ENCODE measurements at places on chromosomes 2 and 18.

GRCh38 chr2:1222056-1222455, 191.2 kb upstream of the TPO start:
- DNase-seq, result no peak

GRCh38 chr2:138084206-138084605, 119.9 kb downstream of the HNMT start:
- DNase-seq, result no peak

DNA sequence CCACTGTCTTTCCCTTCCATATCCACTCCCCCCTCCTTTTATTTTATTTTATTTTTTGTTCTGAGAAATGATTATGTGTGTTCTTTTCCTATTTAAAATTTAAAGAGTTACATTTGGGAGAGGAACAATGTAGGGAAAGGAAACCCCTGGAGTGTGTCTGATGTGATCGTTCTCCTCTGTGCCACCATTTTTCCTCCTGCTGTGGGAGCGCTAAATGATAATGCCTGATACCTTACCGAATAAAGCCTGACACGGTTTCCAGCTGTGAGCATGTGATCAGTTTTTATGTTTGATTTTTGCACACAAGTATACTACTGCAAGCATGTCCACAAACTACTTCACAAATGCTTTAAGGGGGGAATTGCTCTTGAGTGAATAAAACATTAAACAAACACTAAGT, 317.8 kb upstream of the FANCL start:
- no peak for DNase-seq

- DNase-seq, result no peak
Observed at GRCh38 chr18:47490882-47491281, 239.4 kb upstream of the SKOR2 start.

DNA sequence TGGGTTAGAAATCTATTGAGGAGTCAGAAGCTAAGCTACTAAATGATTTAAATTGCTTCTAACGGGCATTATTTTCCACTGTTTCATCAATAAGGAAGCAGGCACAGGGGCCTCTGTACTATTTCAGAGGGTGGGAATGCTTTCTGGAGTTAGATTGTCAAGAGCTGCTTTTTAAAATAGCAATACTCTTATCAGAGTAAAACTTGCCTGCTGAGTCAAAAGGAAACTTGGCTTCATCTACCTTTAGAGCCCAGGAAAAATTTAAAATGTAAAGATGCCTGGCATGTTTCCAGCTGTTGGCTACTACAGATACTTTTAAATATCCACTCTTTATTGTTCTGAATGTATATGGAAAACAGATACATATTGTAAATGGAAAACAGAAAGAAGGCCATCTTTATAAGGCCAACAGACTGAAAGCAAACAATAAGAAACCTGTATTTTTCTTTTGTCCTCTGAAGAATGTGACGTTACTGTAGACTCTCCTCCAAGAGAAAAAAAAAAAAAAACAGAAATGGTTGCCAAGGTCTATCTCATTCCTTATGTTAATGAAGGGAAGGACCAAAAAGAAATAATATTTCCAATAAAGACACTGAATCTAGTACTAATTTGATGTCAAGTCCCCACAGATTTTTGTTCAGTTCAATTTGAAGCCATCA, 79.1 kb downstream of the FIGN start:
- no peak for DNase-seq

GRCh38 chr2:119197529-119198239, 25.9 kb upstream of the STEAP3 start:
- DNase-seq, result no peak

DNA sequence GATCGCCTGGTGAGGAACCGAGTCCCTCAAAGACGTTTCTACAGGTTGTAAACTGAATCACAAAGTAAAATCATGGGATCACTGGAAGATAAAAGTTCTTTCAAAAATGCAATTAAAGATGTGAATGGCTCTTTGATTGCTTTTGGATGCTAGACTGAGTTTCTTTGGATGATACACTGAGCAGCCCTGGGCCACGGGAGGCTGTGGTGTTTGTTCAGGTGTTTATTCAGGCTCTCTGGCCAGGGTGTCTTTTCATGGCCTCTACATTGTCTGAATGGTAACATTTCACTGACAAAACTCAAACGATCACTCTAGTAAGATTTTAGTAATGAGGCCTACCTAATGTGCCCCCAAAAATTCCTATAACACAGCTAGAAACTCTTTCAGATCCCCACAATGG, 48.4 kb upstream of the SPATS2L start:
- DNase-seq, result no peak

DNA sequence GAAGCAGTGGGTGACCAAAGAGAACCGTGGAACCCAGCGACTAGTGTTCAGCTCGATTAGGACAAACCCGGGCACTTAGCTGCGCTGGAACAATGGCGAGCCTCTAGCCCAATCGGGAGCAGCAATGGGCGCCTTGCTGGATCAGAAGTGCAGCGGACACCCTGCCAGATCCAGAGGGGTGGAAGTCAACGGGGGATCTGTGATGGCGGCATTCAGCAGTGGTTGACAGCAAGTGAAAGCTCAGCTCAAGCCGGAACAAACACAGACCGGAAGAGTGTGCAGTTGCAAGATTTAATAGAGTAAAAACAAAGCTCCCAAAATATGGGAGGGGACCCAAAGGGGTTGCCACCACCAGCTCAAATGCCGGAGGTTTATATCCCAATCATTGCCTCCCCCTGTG, 478.7 kb upstream of the REG3G start:
- no peak for DNase-seq

GRCh38 chr2:95115418-95115817, 6.2 kb downstream of the MRPS5 start:
- DNase-seq, result peak; percentile 76

GRCh38 chr2:169676357-169676756, 17.8 kb downstream of the CFAP210 start:
- DNase-seq, result no peak

DNA sequence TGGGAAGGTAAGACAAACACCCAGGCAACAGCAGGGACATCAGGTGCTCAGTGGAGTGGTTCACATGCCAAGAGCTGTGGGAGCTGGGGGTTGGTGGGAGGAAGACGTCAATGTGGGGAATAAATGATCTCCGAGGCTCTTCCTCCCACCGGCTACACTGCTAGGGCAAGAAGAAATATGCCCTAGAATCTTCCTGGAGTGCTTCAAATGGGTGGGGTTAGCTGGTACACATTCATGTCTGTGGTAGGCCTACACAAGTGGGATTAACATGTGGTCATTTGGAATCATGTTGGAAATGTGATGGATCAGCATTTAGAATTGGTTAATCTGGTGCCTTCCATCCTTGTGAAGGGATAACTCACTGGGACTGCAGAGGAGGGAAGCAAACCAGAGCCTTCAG, 12.4 kb upstream of the ZFP36L2 start:
- no peak for DNase-seq

DNA sequence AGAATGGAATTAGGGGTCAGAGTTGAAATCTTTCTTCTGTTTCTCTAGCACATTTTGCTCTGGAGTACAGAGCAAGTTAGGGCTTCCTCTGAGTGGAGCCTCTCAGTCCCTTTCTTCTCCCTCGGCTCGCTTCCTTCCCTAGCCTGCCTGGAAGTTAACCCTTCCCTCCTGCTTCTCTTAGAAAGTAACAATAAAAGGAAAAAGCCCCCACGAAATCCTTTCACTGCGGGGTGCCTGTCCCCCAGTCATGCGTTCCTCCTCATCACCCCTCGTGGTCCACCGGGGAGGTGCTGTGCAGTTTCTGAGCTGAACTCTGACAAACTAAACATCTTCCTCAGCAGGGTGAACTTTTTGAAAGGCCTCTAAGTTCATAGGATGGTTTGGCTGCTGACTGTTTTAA, 2.0 kb downstream of the IGFBP2 start:
- DNase-seq, result no peak

- no peak for DNase-seq
Observed at GRCh38 chr2:202387608-202388342, 11.6 kb downstream of the BMPR2 start.

GRCh38 chr18:6203791-6204190, 210.9 kb downstream of the L3MBTL4 start:
- DNase-seq, result no peak

- DNase-seq, result no peak
Observed at GRCh38 chr2:217669831-217670230, 333.0 kb downstream of the TNS1 start.

DNA sequence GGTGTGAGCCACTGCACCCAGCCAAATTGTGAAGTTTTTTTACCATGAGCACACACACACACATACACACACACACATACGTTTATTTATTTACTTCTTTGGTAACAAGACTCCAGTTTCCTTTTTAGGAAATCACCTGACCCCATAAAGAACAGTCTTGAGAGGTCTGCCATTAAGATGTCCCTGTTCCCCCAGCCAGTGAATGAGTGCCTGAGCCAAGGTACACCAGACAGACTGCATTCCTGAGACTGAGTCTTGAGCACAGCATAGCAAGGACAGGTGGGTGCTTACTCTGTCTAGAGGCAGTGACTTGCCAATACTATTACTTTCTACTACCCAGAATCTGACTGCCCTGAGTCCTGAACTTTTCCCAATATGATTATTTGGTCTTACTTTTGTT, 167.2 kb upstream of the SATB2 start:
- DNase-seq, result no peak

- DNase-seq, result no peak
Observed at GRCh38 chr18:58721566-58722239, 50.4 kb downstream of the MALT1 start.

GRCh38 chr2:14408695-14409094, 223.8 kb upstream of the LRATD1 start:
- DNase-seq, result no peak

DNA sequence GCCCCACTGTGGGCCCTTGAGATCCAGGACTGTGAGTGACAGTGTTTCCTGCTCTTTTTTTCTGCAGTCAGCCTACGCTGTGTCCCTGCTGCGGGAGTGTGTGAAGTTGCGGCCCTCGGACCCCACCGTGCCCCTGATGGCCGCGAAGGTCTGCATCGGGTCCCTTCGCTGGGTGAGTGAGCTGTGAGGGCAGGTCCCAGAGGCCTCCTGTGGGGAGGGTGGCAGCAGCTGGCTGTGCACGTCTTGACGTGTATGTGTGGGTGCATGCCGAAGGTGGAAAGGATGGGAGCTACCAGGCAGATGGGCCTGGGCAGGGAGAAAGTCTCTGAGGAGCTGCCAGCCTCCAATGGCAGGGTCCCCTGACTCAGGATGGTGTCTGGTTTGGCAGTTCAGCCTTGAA, 95.7 kb upstream of the MCFD2 start:
- DNase-seq, result no peak

DNA sequence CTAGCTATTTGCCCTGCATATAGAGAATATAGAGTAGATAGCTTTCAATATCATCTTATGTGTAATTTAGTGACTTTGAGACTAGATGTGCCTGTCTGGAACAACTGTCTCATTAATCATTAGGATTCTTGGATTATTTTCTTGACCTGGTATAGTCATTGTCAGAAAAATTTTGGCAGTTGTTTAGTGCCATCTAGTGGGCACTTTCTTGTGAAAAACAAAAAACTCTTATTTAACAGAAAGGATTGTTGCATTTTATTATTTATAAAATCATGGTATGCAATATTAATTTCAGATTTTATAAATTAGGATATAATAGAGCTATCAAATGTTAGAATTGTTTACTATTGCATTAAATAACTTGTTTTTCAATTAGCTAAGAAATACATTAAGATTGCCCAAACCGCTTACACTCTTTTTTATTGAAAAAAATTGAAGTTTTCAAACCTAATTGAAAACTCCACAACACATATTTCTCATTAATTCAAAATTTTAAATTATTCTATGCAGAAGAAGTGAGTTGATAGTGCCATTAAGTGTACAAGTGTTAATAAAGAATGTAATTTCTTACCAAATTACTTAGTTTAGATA, 80.3 kb downstream of the DYNAP start:
- DNase-seq, result peak; percentile 44

DNA sequence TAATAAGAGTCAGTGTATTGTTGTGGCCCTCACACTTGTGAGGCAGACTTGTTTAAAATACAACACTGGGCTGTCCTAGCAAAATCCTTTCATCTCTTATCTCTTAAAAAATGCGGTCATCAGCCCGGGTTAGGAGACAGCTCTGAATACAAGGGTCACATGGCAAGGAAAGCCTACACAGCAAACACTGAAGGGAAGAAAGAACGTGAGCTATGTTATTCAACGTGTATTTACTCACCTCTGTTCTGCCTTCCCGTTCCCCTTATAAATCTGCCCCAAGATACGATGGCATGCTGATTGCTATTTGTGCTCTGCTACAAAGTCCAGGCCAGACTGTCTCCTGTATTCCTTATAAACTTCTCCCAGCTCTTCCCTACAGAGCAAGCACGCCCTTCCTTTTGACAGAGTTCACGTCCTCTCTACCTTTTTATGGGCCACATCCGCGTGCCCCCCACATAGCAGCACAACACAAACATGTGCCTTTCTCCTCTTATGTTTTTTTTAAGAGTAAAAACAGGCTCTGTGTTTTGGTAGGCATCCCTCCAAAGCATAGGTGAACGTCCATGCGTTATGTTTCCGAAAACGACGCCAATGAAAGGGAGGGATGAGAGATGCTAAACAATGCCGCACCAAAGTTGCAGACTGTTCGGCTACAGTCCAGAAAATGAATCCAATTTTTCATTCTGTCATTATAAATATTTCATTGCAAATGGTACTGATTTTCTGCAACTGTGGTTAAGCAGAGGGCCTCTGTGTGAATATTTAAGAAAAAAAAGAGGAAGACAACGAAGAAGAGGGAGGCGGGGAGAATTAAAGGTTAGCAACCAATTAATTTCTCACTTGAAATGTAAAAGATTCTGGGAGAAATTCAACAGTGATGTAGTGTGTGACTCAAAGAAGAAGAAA, 274.7 kb downstream of the ZNF521 start:
- no peak for DNase-seq

DNA sequence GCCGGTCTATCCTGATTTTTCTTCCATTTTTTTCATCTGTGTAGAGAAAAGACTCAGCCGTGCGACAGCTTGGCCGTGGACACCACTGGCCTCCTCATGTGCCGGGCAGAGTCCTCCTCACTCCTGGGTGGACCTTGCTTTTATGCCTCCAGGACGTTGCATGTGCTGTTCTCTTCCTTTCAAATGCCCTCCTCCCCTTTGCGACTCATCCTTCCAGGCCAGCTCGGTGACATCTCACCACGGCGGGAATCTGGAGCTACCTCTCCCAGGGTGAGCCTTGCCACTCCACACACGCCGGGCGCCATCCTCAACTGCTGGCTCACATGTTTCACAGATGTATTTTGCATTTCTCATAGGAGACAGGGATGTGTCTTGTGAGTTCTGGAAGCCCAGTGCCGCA, 198.5 kb upstream of the HDAC4 start:
- peak; percentile 8 for DNase-seq

DNA sequence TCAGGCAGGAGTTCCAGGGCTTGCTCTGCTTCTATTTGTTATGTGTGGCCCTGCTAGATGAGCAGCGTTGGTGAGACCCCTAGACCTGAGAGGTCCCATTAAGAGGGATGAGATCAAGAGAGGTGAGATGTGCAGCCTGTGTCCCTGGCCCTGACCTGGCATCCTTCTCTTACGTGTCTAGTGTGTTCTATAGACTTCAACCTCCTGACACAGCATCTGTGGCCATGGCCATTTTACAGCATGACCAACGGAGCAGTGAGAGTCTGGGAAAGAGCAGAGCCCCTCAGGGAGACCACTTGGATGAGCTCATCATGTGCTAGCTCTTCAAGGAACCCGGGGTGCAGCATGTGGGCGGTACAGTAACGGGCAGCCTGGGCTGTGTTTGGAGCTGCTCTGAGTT, 32.7 kb upstream of the ASPRV1 start:
- DNase-seq, result peak; percentile 6

- no peak for DNase-seq
Observed at GRCh38 chr2:16330012-16330411, 335.6 kb downstream of the CYRIA start.

Measured in D341Med (cell line).